Globus pallidus (tissue), 1 donor: ENCODE measurements at places on chromosomes 1 and 21.

GRCh38 chr21:14581902-14582457 lies 35.9 kb upstream of the SAMSN1 start:
- DNase-seq = no peak

- no peak for DNase-seq
These were observed 260.3 kb downstream of the DPYD start for GRCh38 chr1:97660431-97661105.

GRCh38 chr21:21001591-21002100 lies 3.4 kb downstream of the NCAM2 start:
- DNase-seq = peak; percentile 47

GRCh38 chr1:209831615-209832014 lies 3.8 kb downstream of the UTP25 start:
- no peak for DNase-seq

DNA sequence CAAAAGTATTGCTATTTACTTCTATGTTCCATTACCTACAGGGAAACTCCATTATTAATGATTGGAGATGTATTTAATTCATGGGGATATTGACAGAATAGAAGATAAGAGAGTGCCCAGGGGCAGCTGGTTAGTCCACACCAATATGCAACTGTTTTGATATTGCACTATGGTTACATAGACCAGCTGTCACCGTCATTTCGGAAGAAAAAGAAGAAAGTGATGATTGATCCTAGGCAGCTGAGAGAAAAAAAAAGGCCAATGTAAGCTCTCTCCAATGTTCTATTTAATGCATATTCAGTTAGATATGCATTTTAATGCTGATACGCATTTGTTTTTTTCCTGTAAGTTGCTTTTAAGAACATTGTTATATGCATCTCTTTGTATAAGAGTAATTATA lies 1367.2 kb downstream of the KCNT2 start:
- DNase-seq = no peak
